Coronary artery (tissue), 2 donors: ENCODE measurements at places on chromosomes 7 and 10.

- DNase-seq = no peak
Measured at GRCh38 chr10:100792574-100792973, 47.2 kb downstream of the PAX2 start.

DNA sequence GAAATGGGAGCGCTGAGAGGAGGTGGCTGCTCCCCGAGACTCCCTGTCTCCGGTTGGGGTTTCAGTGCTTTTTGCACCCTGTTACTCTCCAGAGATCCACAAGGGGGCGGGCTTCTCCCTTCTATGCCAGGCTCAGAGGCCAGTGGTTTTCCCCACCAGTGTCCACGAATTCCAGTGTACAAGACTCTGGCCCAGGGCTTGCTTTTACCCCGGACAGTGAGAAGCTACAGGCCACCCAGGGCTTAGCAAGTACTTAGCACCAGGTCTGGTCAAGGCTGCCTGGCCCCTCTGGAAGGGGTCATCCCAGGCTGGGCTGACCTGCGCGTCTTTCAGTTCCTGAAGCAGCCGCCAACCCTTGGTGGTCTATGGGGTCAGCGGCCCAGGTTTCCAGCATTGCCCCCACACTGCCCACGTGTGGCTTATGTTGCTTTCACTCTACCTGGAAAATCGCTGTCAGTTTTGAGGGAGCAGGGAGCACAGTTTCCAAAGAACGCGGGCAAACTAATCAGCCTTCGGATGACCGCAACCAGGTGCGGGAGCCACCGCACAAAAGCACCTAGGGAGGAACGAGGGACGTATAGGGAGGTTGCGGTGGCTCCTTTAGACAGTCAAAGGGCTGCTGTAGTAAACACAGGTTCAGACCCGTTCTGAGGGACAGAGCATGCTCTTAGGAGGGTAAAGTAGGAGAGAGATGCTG is 6.8 kb downstream of the CYP26A1 start:
- peak; percentile 76 for DNase-seq

GRCh38 chr7:132412435-132412834 is 163.8 kb downstream of the PLXNA4 start:
- no peak for DNase-seq

GRCh38 chr10:95284807-95285206 is 6.0 kb downstream of the PDLIM1 start:
- DNase-seq = no peak

DNA sequence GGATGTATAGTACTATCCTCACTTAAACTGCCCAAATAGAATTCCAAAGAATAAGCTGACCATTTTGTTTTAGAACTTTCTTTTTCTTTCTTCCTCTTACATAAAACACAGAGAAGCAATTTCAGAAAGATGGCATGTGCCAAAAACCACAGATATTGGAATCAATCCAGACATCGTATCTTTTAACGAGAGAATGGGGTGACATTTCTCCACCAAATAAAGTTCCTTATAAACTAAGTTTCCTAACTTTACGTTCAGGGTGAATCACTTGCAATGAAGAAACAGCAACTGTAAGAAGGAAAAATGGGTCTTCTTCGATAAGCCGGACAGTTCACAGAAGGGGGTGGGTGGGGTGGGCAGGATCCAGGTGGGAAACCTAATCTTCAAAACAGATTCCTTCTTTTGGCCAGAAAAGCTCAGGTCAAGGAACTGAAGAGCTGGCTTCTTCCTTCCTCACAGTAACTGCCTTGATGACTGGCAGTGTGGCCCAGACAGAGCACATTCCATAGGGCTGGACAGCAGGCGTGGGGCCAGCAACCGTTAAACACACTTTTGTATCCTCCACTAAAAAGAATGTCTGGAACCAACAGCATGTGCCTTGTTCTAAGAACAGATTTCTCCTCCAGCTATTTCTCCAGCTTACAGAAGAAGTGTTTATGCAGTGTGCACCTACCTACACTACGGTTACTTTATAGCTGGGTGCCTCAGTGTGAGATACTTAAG is 31.5 kb downstream of the CREB3L2 start:
- DNase-seq = no peak

- DNase-seq = no peak
Measured at GRCh38 chr7:256461-256940, 33.5 kb upstream of the FOXL3 start.
